ENCODE measurements at places on chromosomes 1 and 21. TPM values are rescaled to one million over a fixed set of nuclear protein-coding genes. Genes with fewer than 3 reads are reported as not detected.

Gene AGT
- 54.9 TPM for total RNA-seq

Gene APH1A
- total RNA-seq: 58.5 TPM

Gene FABP3
- total RNA-seq: 4,698 TPM

Gene NHLH1
- total RNA-seq: not detected

DNA sequence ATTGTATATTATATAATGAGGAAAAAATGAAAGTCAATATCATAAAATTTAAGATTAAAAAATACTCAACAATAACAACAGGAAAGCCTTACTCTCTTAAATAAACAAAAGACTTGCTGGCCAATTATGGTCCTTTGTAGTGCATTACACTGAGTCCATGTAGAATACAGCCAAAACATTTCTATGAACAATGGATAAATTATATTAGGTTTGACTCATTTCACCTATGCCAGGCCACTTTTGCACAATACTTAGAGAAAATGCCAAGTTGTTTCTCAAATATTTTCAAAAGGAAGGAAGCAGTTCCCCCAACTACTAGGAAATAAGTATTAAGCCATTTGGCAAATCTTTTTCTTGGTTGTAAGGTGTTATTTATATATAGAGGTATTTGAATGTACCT is 19.8 kb upstream of the UCK2 start:
- no peak for DNase-seq

DNA sequence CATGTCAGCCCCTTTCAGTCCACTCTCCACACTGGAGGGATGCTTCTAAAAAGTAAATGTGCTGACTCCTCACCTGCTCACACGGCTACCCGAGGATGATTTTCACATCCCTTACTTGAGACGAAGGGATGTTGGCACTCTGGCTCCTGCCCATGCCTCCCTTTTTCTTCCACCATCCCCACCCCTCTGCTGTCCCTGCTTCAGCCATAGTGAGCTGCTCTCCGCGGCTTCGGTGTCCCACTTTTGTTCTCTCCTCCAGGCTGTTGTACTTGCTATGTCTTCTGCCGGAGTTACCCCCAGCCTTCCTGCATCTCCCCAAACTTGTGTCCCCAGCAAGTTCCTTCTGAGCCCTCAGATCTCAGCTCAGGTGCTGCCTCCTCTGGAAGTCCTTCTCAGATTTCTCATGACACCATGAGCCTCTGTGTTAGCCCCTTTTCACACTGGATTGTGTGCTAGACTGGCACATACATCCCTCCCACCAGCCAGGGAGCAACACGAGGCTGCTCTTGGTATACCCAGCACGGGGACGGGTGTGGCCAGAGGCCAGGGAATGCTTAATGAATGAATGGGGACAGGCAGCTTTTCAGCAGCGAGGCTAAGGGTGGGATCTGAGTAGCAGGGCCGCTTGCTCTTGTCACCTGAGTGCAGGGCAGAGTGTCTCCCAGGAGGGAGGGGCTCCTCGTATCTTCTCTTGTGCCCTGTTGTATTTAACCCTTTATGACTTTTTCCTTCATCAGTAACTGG is 1.3 kb downstream of the ACOT11 start:
- DNase-seq: peak; percentile 63

- DNase-seq: no peak
Observed at GRCh38 chr1:221815660-221816059, 73.8 kb upstream of the DUSP10 start.

- no peak for DNase-seq
Observed at GRCh38 chr1:183622013-183622412, 13.6 kb downstream of the ARPC5 start.

- no peak for DNase-seq
Observed at GRCh38 chr1:209829716-209830115, 1.9 kb downstream of the UTP25 start.

DNA sequence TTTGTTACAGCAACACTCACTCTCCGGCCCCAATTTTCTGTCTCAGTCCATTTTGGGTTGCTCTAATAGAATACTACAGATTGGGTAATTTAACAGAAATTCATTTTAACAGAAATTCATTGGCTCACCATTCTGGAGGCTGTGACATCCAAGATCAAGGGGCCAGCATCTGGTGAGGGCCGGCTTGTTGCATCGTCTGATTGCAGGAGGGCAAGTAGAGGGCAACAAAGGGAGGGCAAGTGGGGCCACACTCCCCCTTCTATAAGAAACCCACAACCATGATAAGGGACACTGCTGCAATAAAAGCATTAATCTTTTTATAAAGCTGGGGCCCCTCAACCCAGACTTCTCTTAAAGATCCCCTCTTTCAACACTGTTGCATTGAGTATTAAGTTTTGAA is 260.1 kb upstream of the TMPRSS15 start:
- no peak for DNase-seq

DNA sequence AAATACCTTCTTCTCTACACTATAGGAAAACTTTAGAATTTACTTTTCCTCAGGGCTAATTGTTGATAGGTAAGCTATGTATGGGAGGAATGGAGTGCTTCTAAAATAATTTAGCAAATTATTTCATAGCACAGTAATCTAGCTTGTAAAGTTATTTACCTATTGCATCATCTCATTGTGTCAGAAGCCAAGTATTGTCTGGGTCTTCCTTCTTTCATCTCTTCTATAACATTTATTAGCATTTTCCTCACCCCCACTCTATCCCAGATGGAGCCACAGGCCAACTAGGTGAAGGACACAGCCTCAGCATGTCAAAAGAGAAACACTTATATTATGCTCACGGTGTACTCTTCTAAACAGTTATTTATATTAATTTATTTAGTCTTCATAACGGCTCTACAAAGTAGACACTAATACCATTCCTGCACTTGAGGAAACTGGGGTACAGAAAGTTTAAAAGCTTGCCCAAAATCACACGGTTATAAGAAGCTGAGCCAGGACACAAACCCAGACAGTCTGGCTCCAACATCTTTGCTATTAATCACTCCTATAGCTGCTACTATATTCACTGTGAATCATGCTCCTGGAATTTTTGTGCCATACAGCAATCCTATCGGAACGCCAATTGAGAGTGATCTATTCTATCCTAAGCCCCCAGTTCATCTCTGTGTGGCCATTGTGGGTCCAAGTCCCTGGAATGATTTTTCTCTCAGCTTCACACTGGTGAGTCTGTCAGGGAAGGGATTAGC is 43.1 kb downstream of the OR10J5 start:
- no peak for DNase-seq

All from left ventricle myocardium superior (tissue), 1 donor.